Osteoblast (primary cell): ENCODE measurements at places on chromosomes 16 and 17.

DNA sequence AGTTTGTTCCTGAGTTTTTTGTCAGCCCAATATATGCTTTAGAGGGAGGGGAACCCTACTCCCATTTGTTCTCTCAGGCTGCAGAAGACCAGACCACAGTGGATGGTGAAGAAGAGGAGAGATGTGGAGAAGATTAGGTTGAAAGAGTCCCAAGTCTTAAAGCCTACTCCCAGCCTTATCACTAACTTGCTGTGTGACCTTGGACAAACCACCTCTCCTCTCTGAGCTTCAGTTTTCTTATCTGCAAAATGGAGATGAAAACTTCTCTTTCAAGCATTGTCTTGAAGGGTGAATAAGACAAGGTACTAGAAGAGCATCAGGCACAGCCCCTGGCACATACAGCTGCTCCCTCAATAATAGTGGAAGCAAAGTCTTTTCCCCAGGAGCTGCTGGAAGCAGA, 15.1 kb upstream of the LHX1 start:
- no peak for DNase-seq

GRCh38 chr17:75877752-75878173, 618 bp downstream of the TRIM47 start:
- peak; percentile 95 for DNase-seq

GRCh38 chr17:34579979-34580684, 750 bp downstream of the TMEM132E start:
- DNase-seq, result peak; percentile 91

- DNase-seq, result no peak
Measured at GRCh38 chr17:5194346-5194745, 2.7 kb upstream of the ZNF594 start.

GRCh38 chr16:75237398-75238131, 13.9 kb downstream of the BCAR1 start:
- DNase-seq, result no peak

DNA sequence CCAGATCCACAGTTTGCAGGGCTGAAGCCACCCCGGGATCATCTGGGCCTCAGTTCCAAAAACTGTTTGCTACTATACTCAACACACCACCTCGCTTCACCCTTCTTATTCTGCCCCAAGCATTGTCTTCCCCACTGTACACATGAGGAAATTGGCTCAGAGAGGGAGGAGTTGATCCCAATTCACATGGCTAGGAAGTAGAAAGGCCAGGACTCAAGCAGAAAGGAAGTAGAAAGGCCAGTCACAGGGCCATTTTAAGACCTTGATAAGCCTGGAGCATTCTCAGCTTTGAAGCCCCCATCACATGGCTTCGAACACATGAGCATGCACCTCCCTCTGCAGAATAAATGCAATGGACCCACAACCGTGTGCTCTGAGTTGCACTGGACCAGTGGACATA, 7.7 kb upstream of the PRSS22 start:
- no peak for DNase-seq

GRCh38 chr17:75645889-75646637, 12.8 kb downstream of the SMIM5 start:
- DNase-seq, result peak; percentile 67

DNA sequence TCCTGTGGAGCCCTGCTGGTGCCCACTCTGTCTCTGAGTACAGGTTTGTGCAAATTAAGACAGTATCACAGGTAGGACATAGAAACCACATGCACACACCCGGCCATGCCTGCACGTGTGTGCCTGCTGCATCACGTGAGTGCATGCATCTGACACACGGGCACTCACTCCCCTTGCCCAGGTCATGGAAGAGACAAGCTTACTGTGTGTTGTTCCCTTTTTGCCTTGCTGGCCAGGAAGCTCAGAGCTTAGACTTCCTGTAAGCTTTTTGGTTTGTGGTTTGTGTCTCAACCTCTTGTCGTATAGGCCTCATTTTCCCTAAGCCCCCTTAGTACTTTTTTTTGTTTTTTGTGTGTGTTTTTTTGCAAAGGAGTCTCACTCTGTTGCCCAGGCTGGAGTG, 25.0 kb downstream of the ZNF469 start:
- DNase-seq, result no peak

- no peak for DNase-seq
Measured at GRCh38 chr16:72751076-72751475, 296.9 kb downstream of the ZFHX3 start.

- DNase-seq, result no peak
Measured at GRCh38 chr17:70820276-70820675, 650.9 kb downstream of the KCNJ2 start.

DNA sequence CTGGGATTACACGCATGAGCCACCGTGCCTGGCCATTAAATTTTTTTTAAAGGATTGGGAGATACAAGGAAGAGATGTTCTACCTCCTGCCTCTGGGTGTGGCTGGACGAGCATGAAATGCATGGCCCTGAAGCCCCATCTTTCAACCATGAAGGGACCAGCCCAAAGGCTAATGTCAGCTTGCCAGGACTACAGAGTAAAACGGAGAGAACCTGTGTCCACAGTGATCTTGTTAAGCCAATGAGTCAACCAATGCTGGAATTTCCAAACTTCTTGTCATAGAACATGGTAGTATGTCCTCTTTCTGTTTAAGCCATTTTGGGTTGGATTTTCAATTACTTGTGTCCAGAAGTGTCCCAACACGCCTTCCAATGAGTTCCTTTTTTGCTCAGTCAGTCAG, 71.3 kb downstream of the RTN4RL1 start:
- DNase-seq, result peak; percentile 60

DNA sequence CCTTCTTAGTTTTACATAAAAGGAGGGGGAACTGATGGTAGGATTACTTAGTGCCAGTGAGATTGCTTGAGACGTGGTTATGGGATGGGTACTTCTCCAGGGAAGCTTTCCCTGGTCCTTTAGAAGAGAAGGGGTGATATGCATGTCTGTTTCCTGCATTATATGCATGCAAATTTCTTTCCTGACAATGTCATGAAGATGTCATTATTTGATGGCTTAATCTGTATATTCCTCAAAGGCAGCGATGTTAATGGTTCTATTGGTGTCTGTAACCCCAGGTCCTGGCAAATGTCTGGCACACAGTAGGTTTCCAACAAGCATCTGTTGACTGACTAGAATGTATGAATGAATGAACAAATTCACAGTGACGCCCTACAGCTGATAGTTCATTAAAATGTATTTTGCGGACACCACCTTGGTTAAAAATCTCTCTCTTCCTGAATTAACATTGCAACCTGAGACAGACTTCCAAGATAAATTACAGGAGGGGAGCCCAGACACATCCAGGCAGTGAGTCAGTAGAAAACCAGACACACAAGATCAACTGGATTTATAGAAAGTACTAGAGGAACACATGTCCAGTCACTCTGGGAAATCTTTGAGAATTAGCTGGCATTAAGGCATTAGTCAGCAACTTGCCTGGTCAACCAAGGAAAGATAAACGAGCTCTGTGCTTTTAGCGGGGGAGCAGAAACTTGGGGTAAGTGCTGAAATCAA, 293.4 kb downstream of the XYLT1 start:
- no peak for DNase-seq

DNA sequence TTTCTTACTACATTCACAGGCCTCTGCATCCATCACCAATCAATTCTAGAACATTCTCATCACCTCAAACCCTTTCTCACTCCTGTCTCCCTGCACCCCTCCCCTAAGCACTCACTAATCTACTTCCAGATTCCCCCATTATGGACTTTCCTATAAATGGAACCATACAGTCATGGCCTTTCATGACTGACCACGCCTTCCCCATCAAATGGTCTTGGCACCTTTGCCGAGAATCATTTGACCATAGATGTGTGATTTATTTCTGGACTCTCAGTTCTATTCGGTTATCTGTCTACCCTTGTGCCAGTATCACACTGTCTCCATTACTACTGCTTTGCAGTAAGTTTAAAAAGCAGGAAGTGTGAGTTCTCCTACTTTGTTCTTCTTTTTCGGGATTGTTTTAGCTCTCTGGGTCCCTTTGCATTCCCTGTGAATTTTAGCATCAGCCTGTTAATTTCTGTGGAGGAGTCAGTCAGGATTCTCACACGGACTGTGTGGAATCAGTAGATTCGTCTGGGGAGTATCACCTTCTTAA, 27.5 kb downstream of the GTF3C1 start:
- no peak for DNase-seq

DNA sequence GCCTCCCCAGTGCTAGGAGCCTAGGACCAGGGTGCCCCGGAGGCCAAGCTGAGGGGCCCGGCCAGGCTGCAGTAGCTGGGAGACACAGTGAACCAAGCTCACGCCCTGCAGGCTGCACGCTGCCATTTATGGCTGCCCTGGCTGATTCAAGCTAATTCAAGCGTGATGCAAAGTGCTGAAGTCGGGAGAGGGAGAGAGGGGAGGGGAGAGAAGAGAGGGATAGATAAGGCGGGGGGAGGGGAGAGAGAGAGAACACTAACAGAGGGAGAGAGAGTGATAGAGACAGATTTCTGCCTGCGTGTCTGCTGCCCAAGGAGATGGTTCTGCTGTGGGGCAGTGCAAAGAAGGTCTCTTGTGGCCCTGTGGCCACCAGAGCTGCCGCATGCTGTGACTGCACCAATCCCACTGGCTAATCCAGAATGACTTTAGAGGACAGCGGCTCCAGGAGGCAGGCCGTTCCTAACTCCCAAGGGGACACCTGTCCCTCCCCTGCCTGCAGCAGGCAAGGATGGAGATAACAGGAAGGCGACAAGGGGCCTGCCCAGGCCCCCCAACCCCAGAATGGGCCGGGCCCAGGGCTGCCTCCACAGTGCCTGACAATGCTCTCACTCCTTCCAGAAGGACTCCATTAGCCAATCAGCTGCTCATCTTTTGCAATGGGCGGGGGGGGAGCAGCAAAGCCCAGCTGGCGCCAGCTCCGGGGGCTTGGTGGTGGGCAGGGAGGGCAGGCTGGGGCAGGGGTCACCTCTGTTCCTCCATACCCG, 12.9 kb downstream of the MXRA7 start:
- DNase-seq, result peak; percentile 65

- peak; percentile 21 for DNase-seq
Measured at GRCh38 chr16:57970970-57971369, at the start of gene CNGB1. Gene CNGB1 (minus strand): TSS chr16:57971128. CDS start chr16:57967286, 3,842 bp downstream.

DNA sequence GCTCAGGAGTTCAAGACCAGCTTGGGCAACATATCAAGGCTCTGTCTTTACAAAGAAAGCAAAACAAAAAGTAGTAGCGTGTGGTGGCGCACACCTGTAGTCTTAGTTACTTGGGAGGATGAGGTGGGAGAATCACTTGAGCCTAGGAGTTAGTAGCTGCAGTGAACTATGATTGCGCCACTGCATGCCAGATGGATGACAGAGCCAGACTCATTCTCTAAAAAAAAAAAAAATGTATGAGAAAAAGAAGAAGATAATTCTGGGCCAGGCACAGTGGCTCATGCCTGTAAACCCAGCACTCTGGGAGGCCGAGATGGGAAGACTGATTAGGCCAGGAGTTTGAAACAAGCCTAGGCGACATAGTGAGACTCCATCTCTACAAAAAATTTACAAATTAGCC, 28.5 kb downstream of the STAT5B start:
- DNase-seq, result no peak

DNA sequence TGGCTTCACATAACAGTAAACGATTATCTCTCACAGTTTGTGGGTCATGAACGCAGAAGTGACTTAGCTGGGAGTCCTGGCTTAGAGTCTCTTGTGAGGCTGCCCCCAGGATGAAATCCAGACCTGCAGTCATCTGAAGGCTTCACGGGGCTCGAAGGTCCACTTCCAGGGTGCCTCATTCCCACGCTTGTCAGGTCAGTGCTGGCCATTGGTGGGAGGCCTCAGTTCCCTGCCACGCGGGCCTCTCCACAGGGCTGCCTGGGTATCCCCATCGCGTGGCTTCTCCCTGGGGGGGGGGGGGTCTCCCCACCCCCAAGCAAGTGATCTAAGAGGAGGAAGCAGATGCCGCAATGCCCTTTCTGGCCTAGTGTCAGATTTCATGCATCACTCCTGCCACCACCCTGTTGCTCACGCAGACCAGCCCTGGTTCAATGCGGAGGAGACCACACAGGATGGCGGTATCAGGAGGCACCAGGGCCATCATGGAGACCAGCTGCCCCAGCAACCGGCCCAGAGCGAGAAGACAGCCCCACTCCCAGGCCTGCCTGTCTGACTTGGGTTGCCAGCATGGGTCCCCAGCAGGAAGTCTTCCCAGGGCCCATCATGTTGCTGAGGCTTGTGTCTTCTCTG, 77.3 kb upstream of the CDH5 start:
- no peak for DNase-seq

- DNase-seq, result no peak
Measured at GRCh38 chr16:81635063-81635937, 143.8 kb upstream of the PLCG2 start.

- DNase-seq, result no peak
Measured at GRCh38 chr17:54368906-54369305, 531.7 kb upstream of the TOM1L1 start.

- no peak for DNase-seq
Measured at GRCh38 chr17:73359987-73360410, 48.2 kb upstream of the CDC42EP4 start.

DNA sequence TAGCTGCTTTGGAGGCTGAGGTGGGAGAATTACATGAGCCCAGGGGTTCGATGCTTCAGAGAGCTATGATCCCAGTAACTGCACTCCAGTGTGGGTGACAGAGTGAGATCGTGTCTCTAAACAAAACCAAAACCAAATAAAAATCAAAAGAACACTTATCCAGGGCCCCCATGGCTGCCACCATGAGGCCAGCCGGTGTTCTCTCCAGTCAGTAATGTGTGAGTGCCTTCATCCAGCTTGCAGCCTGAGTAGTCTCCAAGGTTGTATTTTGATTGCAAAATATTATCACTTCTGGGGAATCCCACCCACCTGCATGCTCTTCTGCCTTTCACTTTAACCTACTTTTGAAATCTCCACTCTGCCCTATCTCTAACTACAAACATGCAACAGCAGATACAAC, 221.0 kb upstream of the WSB1 start:
- DNase-seq, result no peak

- no peak for DNase-seq
Measured at GRCh38 chr16:57357330-57358085, 1.1 kb upstream of the CCL22 start.

- no peak for DNase-seq
Measured at GRCh38 chr17:65790241-65790640, 228.8 kb upstream of the AXIN2 start.
